Fibroblast of skin of right biceps (primary cell): ENCODE measurements at places on chromosomes 3 and 15.

DNA sequence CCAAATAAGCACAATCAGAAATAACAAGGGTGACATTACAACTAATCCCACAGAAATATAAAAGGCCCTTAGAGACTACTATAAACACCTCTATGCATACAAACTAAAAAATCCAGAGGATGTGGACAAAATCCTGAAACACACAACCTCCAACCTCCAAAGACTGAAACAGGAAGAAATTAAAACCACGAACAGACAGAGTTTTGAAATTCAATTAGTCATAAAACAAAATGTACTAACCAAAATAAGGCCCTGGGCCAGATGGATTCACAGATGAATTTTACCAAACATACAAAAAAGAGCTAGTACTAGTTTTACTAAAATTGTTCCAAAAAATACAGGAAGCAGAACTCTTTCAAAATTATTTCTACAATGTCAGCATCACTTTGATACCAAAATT, 1043.6 kb downstream of the DIPK2A start:
- peak; percentile 64 for DNase-seq

DNA sequence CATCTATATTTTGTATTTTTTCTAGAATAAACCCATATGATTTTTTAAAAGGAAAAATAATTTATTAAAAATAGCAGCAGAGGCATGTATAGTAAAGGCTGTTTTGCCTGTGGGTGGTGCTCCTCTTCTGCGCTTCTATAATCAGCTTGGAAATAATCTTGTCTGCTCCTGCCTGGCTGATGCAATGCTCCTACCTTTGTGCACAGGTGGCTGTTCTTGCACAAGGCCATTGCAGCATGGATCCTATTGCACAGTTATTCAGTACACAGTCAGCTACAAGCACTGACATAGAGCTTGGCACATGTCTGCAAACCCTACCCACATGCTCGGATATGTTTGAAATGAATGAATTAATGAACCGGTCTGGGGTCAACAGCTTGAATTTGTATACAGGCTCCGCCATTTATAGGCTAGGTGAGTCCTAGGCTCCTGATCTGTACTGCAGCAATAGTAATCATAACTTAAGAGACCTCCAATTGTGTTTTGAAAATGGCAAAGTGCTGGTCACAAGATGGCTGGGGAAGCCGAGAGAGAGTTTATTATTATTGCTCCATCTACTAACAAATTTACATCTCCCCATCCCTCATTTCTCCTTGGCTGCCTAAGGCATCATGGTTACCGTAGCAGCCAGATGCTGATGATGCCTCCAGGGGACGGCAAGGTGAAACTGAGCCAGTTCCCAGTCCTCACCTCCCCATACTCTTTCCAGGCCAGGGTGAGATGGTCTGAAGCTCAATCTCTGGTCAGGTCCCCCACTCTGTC, 532 bp upstream of the RTP1 start:
- DNase-seq, result no peak

- no peak for DNase-seq
Observed at GRCh38 chr3:104987859-104988258, 378.9 kb upstream of the ALCAM start.

- DNase-seq, result no peak
Observed at GRCh38 chr3:105238367-105238766, 128.3 kb upstream of the ALCAM start.

DNA sequence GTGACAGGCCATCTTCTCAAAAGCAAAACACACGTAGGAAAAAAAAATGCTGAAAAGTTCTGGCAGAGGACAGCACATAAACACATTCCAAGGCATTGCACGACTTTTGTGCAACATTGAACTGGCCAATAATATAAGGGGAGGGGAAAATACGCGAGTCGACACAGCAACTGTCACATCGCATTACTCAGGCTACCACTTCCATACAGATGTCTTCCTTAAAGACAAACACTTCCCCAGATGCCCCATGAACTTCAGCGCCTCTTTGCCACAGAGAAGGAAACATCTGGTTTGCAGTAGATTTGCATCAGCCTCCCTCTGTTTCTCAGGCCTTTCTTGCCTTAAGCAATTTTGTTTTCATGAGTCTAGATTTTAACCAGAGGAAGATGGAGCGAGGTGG, 144.4 kb upstream of the IGF1R start:
- DNase-seq, result peak; percentile 73

GRCh38 chr3:60056404-60056803, 1006.6 kb upstream of the CFAP20DC start:
- DNase-seq, result no peak

DNA sequence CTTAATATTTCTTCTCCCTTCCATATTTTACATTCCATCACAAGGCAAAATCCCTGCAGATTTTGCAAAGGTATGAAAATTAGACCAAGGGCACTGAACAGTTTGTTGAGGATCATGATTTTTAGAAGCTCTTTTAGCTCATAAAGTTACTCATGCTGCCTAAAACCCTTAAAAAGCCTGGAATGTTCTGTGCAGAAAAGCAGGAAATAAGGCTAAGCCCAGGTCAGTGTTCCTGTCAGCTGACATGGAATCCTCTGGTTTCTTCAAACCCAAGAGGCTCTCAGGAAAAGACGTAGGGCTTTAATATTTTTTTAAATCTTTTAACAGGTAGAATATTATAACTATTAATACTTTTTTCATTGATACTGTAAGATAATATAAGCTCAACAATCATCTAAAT, 8.2 kb downstream of the CBLB start:
- no peak for DNase-seq

DNA sequence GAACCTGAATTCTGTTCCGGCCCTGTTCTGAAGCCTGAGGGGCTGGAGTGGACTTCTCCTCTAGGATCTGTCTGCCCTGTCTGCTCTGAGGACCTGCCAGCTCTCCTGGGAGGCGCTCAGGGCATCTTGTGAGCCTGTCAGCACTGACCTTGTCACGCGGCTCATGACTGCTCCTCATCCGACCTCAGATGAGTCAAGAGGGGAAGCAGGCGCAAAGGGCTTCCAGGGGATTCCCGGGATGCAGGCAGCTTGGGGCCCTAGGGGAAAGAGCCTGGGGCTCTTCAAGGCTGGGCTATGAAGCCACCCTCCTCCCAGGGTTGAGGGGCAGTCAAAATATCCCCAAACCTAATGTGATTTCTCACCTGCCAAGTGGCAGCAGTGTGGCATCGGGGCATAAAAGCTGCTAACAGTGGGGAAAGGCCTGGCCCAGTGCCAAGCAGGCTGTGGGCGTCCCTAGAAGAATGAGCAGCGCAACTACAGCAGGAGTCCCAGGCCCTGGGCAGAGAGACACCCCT, 27.6 kb upstream of the ANKDD1A start:
- peak; percentile 87 for DNase-seq

DNA sequence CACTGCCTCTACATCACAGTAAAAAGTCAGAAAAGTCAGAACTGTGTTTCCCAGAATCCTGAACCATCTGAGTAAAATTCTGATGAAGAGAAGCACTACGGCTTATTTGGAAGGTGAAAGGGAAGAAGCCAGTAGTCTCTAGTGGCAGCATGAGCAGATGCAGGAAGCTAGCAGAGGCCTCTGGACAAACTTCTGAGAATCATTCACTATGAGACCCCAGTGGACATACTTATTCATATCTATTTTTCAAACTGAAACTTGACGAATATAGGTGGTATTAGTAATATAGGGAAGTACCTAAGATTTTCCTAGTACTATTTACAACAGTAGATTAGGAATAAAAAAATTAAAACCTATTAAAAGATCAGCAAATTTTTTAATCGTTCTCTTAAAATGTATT, 272.8 kb upstream of the TTC14 start:
- no peak for DNase-seq

GRCh38 chr3:37494216-37494615, 319.8 kb upstream of the LRRFIP2 start:
- no peak for DNase-seq

- DNase-seq, result no peak
Observed at GRCh38 chr3:56795829-56796185, 5.9 kb downstream of the ARHGEF3 start.

GRCh38 chr3:123651449-123652341, 66.8 kb upstream of the HACD2 start:
- no peak for DNase-seq

- no peak for DNase-seq
Observed at GRCh38 chr3:12648384-12648959, 15.4 kb downstream of the RAF1 start.

DNA sequence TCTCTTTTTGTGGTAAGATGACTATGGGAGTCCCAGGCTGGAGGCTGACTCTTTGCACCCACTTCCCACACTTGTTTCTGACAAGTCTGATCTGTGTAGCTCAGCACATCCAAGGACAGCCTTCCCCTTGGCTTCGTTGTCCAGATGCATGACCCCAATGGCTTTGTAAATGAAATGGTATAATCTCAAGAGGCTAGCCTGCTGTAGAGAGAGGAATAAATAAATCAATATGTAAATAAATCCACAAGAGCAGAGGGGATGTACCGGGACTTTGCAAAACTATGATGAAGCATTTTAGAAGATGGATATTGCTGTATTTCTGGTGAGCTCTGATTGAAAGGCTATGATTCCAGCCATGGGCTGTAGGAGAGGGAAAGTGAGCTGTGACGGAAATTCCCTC, 79.9 kb upstream of the NEO1 start:
- no peak for DNase-seq
